ENCODE measurements at places on chromosomes 2 and 18.

DNA sequence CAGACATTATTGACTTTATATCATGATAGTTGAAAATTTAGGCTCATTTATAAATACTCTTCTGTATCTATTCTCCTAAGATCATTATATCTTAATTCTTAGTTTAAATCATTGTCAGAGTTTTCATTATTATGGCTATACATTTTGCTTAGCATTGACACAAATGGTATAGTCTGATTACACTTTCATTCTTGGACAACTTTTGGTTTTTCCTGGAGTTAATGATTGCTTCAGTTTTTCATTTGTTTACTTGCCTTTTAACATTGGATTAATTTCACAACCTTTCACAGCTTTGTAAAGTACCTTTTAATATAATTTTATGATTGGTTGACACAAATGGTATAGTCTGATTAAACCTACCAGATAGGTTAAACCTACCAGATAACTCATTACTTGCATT is 298.2 kb downstream of the DYSF start:
- DNase-seq, result no peak
- peaks cover 2% of the 10 kb centered on the region for H3K36me3 ChIP-seq
- H3K4me3 ChIP-seq, result no peak overlapping the region
- H3K27me3 ChIP-seq, result no peaks in the 10 kb centered on the region
- no peak overlapping the region for H3K27ac ChIP-seq

- no peak overlapping the region for H3K27ac ChIP-seq
- H3K4me1 ChIP-seq, result no peaks in the 10 kb centered on the region
- no peaks in the 10 kb centered on the region for H3K27me3 ChIP-seq
Observed at GRCh38 chr2:126154256-126154785, 501.6 kb upstream of the GYPC start.

DNA sequence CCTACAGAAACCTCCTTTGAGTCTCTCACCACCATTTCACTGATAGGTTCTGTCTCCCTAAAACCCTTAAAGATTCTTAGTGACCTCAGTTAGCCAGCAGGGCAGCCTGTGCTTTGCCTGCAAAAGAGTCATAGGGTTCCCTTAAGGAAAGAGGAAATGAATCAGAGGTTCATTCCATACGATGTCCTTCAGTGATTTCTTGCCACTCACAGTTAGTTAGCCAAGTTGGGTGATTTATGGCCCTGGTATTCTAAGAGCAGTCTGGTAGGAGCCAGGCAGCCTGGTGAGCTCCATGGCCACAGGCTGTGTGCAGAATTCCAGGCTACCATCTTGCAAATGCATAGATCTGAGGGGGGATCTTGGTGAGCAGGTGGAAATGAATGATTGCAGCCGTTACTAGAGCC is 18.7 kb upstream of the CCBE1 start:
- no peak overlapping the region for H3K4me3 ChIP-seq
- H3K27ac ChIP-seq, result peak overlapping the region; percentile 85
- no peak for DNase-seq
- H3K36me3 ChIP-seq, result no peaks in the 10 kb centered on the region

- no peak overlapping the region for H3K27ac ChIP-seq
- H3K4me3 ChIP-seq, result no peak overlapping the region
- H3K4me1 ChIP-seq, result no peaks in the 10 kb centered on the region
- H3K36me3 ChIP-seq, result no peaks in the 10 kb centered on the region
- DNase-seq, result no peak
Observed at GRCh38 chr2:153291718-153292117, 186.8 kb downstream of the RPRM start.

GRCh38 chr2:88199912-88200682 is 30.0 kb downstream of the THNSL2 start:
- no peaks in the 10 kb centered on the region for H3K36me3 ChIP-seq
- peaks cover 10% of the 10 kb centered on the region for H3K4me1 ChIP-seq
- H3K27me3 ChIP-seq, result peaks cover 67% of the 10 kb centered on the region

GRCh38 chr2:208392300-208392699 is 14.3 kb upstream of the PTH2R start:
- DNase-seq, result no peak
- no peak overlapping the region for H3K27ac ChIP-seq
- H3K27me3 ChIP-seq, result peaks cover 14% of the 10 kb centered on the region
- no peaks in the 10 kb centered on the region for H3K36me3 ChIP-seq

DNA sequence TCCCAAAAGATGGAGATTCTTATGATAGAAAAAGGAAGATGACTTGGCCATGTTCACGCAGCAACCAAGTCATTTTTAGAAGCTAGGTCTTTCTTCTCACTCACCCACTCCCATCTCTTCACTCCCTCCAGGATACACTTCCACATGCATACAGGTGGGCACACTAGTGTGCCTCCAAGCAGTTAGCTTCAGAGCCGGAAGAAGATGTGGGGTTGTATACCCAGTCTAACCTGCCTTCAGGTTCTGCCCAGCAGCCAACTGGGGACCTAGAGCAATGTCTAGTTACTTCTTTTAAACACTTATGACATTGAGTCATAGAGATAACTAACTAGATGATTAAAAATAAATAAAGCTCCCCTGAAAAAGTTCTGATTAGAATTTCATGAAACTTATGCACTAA is 21.8 kb upstream of the TANK start:
- H3K4me3 ChIP-seq, result no peak overlapping the region
- no peak for DNase-seq
- H3K27ac ChIP-seq, result peak overlapping the region; percentile 49
- peaks cover 66% of the 10 kb centered on the region for H3K4me1 ChIP-seq
- H3K27me3 ChIP-seq, result no peaks in the 10 kb centered on the region
- H3K36me3 ChIP-seq, result no peaks in the 10 kb centered on the region

DNA sequence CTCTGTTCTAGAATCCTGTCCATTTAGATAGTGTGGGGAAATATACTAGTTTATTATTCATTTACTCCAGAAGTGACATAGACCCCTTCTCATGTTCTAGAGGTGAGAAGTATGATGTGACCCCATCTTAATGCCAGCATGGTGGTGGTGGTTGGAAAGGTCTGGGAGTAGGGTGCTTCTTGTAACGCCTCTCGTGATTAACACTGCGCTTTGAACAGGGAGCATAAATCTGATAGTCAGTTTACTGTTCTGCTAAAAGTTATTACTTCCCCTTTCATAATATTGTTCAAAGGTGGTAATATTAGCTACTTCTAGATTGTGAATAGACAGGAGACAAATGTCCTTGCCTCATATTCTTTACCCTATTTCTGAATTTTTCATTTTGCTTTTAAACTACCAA is 35.6 kb downstream of the EHBP1 start:
- no peak for DNase-seq
- no peaks in the 10 kb centered on the region for H3K36me3 ChIP-seq
- H3K27me3 ChIP-seq, result no peaks in the 10 kb centered on the region
- peak overlapping the region; percentile 55 for H3K27ac ChIP-seq
- no peak overlapping the region for H3K4me3 ChIP-seq

DNA sequence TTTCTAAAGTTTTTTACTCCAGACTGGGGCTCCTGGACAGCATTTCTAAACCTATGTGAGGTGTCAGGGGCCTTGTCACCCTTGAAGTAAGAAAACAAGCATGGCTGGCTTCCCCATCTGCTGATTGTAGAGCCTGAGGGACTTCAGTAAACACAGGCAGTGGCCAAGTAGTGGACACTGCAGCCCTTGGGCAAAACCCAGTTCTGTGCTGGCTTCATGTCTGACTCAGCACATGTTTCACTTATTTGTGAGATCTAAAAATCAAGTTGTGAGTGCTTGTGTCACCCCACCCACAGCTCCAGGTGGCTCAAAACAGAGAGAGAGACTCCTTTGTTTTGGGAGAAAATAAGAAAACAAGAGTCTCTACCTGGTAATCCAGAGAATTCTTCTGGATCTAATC is 660.3 kb upstream of the VRK2 start:
- no peak overlapping the region for H3K4me3 ChIP-seq
- H3K4me1 ChIP-seq, result no peaks in the 10 kb centered on the region
- peaks cover 2% of the 10 kb centered on the region for H3K36me3 ChIP-seq
- no peak overlapping the region for H3K27ac ChIP-seq

DNA sequence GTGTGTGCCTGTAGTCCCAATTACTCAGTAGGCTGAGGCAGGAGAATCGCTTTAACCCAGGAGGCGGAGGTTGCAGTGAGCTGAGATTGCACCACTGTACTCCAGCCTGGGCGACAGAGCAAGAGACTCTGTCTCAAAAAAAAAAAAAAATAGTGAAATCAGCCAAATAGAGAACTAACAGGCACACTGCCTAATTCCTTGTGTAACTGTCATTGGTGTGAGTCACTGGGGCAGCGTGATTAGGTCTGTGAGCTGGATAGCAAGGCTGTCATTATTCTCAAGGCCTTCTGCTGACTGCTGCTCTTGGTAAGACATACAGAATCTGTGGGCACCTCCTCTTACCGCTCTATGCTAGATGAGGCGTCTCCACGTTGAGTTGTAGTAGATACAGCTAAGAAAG is 270.3 kb downstream of the NEDD4L start:
- peaks cover 48% of the 10 kb centered on the region for H3K4me1 ChIP-seq
- no peak for DNase-seq
- peaks cover 3% of the 10 kb centered on the region for H3K36me3 ChIP-seq
- no peaks in the 10 kb centered on the region for H3K27me3 ChIP-seq

DNA sequence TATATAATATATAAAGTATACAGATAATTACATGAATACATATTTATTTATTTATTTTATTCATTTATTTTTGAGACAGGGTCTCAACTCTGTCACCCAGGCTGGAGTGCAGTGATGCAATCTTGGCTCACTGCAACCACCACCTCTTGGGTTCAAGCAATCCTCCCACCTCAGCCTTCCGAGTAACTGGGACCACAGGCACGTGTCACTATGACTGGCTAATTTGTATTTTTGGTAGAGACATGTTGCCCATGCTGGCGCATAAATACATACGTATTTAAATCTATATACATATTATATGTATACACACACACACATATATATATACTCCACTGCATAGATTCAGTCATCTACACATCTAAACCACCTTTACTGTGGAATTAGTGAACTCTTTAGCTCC is 20.6 kb upstream of the NDUFV2 start:
- H3K36me3 ChIP-seq, result no peaks in the 10 kb centered on the region
- no peaks in the 10 kb centered on the region for H3K4me1 ChIP-seq
- no peak overlapping the region for H3K27ac ChIP-seq
- no peaks in the 10 kb centered on the region for H3K27me3 ChIP-seq

GRCh38 chr18:9535430-9535991 is 60.2 kb downstream of the RALBP1 start:
- peak; percentile 82 for DNase-seq
- no peaks in the 10 kb centered on the region for H3K27me3 ChIP-seq
- peaks cover 24% of the 10 kb centered on the region for H3K36me3 ChIP-seq
- no peak overlapping the region for H3K4me3 ChIP-seq

DNA sequence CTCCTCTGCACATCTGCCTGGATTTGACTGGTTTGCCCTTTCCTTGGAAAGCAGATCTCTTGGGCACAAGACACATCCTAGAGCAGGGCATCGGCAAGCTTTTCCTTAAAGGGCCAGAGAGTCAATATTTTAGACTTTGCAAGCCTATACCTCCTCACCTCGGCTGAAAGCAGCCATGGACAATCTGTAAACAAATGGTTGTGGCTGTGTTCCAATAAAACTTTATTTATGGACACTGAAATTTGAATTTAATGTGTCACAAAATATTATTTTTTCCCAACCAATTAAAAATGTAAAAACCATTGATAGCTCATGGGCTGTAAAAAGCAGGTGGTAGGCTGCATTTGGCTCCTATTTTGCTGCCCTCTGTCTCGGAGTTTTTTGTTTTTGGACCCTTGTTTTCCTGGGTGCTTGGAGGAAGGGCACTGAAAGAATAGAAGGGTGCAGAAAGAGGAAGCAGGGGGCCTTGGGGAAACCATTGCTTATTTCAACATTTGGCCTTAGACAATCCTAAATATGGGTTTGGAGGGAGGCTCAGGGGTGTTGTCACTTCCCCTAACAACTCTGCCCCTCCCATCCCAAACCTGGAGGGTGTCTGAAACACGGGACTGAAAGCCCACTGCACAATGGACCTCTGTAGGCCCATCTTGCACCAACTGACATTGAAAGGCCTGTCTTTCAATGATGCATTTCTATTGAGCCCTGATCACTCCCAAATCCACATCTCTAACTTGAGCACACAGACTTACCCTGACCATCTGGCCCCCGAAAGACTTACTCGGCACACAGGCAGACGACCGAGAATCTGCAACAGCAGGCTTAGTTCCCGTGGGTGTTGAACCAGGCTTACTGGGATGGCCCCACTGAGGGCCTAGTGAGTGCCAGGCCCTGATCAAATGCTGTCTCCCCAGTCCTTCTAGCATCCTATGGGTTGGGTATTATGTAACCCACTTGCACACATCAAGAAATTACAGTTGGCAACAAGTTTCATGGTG is 7.1 kb upstream of the ZFP36L2 start:
- no peak overlapping the region for H3K4me3 ChIP-seq
- no peak for DNase-seq
- H3K27me3 ChIP-seq, result no peaks in the 10 kb centered on the region
- peaks cover 7% of the 10 kb centered on the region for H3K36me3 ChIP-seq
- peaks cover 30% of the 10 kb centered on the region for H3K4me1 ChIP-seq
- no peak overlapping the region for H3K27ac ChIP-seq

- H3K27ac ChIP-seq, result no peak overlapping the region
- no peaks in the 10 kb centered on the region for H3K36me3 ChIP-seq
- H3K27me3 ChIP-seq, result peaks cover 25% of the 10 kb centered on the region
- peaks cover 6% of the 10 kb centered on the region for H3K4me1 ChIP-seq
Observed at GRCh38 chr18:57502624-57503023, 67.5 kb downstream of the ONECUT2 start.

GRCh38 chr2:25491966-25492532 is 150.3 kb upstream of the DNMT3A start:
- H3K4me3 ChIP-seq, result no peak overlapping the region
- DNase-seq, result no peak
- H3K36me3 ChIP-seq, result peaks cover 4% of the 10 kb centered on the region
- H3K4me1 ChIP-seq, result peaks cover 33% of the 10 kb centered on the region
- no peak overlapping the region for H3K27ac ChIP-seq
- no peaks in the 10 kb centered on the region for H3K27me3 ChIP-seq

- peaks cover 12% of the 10 kb centered on the region for H3K4me1 ChIP-seq
- H3K27ac ChIP-seq, result no peak overlapping the region
- DNase-seq, result no peak
- H3K36me3 ChIP-seq, result peaks cover 20% of the 10 kb centered on the region
- no peak overlapping the region for H3K4me3 ChIP-seq
Observed at GRCh38 chr2:219470429-219470828, 28.3 kb upstream of the GMPPA start.

DNA sequence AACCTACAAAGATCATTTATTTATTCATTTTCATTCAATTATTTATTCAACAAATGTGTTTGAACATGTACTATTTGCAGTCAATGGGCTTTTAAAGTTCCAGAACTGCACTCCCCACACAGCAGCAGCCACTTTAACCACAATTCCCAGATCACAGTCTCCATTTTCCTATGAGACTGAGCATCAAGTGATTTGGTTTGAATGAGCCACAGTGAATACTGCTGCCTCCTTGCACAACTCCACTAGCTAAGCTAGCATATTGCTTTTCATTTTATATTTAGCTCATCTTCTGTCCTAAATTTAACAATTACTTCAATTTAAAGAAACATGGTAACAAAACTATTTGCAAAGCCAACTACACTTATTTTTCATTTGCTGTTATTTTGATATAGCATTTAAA is 353.4 kb upstream of the VRK2 start:
- H3K36me3 ChIP-seq, result peaks cover 15% of the 10 kb centered on the region
- H3K4me3 ChIP-seq, result no peak overlapping the region
- no peaks in the 10 kb centered on the region for H3K27me3 ChIP-seq
